ENCODE measurements at places on chromosomes 16 and 17.

DNA sequence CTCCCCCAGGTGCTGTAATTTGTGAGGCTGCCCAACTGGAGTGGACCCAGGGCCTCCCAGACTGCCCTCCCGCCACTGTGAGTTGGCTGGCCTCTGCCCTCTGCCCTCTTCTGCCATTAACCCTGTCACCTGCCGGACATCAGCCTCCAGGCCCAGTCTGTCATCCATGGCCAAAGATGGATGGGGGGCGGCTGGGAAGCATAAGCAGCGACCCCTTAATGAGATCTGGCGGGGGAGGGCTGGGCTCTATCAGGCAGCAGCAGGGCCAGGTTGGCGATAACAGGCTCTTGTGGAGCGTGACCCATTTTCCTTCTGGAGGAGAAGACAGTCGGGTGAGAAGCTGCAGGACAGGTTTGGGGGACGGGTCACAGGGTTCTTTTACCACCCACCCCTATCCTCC is 25.3 kb downstream of the CDK5RAP3 start:
- no peak for DNase-seq

- DNase-seq, result no peak
Observed at GRCh38 chr17:3602499-3602898, 6.7 kb downstream of the TRPV1 start.

GRCh38 chr17:8277317-8277716 is 11.2 kb upstream of the RANGRF start:
- no peak for DNase-seq

- no peak for DNase-seq
Observed at GRCh38 chr16:74830648-74831047, 56.0 kb upstream of the FA2H start.

- DNase-seq, result no peak
Observed at GRCh38 chr17:80260069-80260535, 550 bp upstream of the RNF213 start.

DNA sequence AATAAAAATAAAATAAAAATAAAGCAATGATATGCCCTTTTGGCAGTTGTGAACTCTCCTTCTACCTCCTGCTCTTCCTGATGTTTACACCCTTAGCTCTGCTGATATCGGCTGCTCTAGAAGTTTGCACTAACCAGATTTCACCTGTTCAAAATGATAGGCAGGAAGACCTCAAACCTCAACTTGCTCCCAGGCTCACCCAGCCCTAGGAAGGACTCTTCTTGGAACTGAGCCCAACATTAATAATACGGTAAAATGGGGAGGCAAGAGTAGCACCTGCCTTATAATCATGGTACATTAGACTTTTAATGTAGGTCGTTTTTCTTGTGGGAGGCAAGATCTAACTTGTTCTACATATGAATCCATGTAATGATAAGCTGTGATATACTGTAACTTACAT is 61.2 kb upstream of the MED13 start:
- no peak for DNase-seq

DNA sequence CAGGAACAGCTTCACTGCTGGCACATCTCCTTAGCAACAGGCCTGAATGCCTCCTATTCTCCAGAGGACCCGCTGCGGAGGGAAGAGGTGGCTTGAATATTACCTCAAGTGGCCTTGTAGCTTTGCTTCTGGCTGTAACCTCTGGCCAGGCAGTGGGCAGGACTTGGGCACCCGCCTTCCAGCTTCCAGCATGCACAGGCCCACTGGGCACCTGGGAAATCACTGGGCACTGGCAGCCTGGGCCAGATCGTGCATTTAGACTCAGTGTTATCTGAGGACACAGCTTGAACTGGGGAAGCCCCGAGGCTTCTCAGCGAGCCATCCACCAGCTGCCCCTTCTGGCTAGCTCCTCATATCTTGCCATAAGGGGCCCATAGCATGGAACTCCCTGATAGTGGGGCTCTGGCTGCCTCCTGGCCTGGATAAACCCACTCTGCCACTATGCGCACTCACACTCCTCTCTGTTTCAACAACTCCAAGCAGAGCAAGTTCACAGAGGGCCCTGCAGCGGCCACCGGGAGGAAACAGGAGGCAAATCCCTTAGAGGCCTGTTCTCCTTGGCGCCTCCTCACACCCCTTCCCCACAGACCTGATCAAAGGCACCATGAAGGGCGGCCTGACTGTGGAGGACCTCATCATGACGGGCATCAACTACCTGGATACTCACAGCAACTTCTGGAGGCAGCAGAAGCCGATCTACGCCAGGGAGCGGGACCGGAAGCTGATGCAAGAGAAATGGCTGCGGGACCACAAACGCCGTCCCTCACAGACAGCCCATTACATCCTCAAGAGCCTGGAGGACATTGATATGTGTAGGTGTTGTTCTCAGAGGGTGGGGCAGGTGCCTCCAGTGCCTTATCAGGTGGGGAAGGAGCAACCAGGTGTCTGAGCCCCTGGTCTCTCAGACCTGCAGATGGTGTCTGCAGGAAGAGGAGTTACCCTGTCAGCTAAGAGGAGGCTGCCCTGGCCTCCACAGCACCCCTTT is 7.8 kb downstream of the ODAD4 start:
- DNase-seq, result no peak

- no peak for DNase-seq
Observed at GRCh38 chr16:87192452-87193073, 124.6 kb downstream of the C16orf95 start.
